ENCODE measurements at places on chromosomes 3 and 15.

GRCh38 chr3:128307781-128308469 lies 154.6 kb downstream of the EEFSEC start:
- no peak for DNase-seq

DNA sequence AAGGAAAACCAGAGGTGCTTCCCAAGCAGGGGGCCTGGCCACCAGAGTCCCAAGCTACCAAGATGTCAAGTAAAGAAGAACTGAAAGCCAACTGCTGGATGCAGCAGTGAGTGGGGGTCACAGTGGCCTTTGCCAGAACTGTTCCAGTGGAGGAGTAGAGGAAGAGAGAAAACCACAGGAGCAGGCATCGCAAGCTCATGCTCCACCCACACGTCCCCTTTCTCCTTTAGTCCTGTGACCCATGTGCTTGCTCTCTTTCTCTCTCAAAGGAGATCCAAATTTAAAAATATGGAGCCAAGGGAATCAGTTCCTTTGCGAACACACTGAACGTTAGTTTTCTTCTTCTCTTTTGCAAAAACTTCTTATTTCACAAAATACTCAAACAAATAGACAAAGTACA lies 12.4 kb upstream of the ABHD2 start:
- no peak for DNase-seq

DNA sequence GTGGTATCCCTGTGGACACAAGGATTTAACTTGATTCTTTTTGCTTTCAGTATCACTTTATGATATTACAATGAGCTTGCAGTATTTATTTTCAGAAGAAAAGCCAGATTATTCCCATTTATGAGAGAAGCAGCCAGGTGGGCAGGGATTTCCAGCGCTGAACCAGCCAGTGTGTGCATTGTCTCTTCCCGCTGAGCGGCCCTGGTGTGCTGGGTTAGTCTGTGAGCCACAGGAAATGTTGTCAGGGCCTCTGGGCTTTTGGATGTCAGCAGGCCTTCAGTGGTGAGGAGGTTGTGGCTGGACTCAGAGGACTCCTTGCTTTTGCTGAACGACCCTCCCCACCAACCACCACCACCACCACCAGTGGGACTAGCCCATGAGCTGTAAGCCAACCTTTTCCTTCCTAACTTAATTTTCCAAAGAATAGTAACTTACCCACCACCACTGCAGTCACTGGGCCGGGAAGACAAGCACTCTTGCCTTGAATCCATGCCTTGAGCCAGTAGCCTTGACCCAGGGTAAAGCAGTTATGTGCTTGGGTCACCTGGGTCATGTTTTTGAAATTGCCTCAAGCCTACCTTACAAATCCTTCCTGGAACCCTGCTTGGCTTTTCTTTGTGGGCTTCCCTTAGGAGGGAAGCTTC lies 33.1 kb downstream of the FLNB start:
- no peak for DNase-seq

DNA sequence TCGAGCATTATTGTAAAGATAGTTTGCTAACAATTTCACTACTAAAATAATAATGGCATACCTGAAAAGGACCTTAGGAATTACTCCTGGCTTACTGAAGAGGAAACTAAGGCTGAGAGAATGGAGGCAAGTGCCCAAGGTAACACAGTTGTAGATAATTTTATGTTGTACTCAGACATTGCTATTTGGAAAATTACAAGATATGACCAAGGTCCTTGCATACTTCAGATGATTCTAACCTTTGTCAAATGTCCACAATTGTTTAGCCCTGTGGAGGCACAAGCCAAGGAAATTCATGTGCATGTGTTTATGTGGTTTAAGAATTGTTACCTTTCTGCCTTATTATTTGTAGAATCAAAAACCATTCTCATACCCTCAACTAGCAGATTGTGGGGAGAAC lies 105.7 kb downstream of the TUSC7 start:
- DNase-seq, result no peak

DNA sequence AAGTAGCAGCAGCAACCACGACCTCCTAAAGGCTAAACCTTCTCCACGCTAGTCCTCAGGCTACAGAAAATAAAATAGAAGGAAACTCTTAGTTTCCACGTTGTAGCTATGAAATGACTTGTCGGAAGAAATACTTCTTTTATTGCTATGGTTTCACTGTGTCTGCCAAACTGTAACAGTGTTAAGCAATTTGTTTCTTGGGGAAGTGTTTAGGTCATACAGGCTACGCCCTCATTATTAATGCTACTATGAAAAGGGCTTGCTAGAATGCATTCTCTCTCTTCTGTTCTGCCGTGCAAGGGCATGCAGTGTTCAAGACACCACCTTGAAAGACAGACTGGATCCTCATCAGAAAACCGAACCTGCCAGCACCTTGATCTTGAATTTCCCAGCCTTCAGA lies 462.7 kb downstream of the PLOD2 start:
- DNase-seq, result no peak

GRCh38 chr3:101574388-101575112 lies 570 bp downstream of the PCNP start:
- DNase-seq, result no peak

- no peak for DNase-seq
These were observed 545.0 kb downstream of the PYDC2 start for GRCh38 chr3:192005989-192006388.

- no peak for DNase-seq
These were observed 186.2 kb downstream of the GOLGA6L6 start for GRCh38 chr15:20355256-20355868.

- no peak for DNase-seq
These were observed 303.8 kb upstream of the NECTIN3 start for GRCh38 chr3:110767838-110768237.

GRCh38 chr3:184180165-184180564 lies 5.5 kb downstream of the AP2M1 start:
- DNase-seq, result no peak

DNA sequence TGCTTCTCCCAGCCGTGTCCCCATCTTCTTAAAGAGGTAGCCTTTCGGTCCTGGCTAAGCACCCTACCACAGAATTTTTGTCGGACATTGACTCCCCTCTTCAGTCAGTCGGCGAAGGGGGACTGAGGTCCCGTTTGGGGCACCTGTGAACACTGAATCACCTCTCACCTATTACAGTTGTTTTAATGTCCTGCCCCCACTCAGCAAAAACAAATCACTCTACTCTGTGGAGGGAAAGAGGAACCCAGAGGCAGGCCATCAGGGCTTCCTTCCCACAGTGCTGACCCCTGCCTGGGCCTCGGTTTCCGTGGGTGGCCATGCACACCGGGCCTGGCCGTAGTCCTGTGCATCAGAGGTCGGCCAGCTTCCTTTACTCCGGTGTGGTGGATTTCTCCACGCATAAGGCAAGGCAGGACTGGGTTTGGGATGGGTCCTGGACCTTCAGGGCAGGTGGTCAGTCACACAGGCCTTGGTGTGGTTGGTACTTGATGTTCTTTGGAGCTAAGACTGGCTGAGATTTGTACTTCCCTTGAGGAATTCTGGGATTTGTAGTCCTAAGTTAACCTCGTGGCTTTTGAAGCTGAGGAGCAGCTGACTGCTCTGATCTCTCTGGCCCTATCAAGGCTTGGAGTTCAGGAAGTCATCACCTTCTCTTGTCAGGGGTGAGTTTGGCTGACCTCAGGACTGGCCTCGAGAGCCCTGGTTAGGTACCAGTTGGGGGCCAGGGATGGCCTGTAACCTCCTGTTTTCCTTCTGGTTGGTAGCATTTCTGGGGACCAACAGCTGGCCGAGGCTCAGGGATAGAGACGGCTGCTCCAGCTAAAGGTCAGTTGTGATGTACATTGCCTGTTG lies 627 bp upstream of the FAM131A start:
- no peak for DNase-seq

DNA sequence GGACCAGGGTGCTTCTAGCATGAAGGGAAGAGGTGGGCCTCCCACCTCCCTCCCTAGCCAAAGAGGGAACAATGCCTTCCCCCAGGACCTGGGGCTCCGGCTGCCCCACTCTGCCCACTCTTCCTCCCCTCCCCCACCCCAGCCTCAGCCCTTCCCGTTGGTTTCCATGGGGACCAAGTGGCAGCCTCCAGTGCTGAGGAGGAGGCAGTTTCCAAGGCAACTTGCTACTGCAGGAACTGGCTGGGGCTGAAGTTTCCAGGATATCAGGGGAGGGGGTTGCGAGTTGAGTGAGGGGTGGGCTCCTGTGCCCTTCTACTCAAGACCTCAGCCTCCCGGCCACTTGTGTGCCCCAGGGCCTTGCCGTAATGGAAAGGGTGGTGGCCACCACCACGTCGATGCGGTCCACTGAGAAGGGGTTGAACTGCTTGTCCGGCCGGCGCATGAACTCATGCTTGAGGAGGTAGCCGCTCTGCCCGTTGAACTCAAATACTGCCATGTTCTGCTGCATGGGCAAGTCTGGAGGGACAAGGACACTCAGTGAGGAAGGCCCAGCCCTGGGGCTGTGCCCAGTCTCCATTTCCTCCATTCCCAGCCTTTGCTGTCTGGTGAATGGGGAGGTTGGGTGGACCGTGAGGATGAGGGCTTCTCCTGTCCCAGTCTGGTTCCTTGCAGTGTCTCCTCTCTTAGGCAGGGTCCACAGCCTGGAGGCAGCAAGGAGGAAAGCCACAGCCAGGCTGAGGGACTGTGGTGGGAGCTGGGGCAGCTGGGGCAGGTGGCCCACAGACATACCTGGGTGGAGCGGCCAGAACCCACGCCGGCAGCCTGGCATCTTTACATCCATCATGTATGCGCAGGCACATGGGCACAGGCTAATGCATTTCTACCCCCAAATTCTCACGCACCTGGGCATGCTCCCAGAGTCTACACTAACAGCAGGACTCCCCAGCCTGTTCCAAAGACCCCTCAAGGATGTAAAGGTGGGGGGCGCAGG lies 11.3 kb upstream of the ANKRD63 start:
- DNase-seq, result no peak

- DNase-seq, result no peak
These were observed 440.7 kb downstream of the MAGI1 start for GRCh38 chr3:65597952-65598413.

GRCh38 chr3:75325716-75326115 lies 338.4 kb upstream of the FRG2C start:
- no peak for DNase-seq

DNA sequence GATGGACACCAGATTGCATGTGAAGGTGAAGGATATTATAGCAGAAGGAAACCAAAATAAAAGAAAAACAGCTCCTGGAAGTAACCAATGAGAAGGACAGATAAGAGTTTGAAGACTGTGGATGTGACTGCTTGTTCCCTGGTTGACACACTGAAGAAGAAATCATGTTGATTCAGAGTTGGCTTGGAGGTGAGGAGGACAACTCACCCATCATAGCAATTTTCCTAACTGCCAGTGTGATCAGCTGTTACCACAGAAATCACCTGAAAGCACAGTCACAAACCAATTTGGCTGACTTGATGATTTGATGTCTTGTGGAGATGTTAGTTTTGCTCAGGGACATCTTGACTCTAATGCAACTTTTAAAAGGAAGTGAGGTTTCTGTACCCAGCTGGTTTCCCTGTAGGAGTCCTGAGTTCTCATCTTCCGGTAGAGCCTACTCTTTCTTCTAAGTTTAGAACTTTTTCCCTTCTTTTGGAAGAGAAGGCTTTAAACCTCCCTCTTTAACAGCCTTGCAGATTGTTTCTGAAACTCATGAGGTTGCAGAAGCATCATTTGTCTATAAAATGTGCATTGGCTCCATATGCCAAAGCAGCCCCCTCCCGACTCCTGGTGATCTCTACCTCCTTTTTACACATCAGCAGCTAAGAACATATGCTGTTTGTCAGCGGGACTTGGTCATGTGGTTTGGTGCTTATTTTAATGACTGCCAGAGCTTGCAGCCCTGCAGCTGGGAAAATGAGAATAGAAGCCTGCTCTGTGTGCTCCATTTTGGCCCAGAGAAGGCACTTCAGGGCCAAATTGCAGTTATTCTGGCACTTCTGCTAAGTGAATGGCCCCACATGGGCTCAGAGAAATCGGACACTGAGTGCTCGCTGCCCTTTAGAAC lies 10.3 kb downstream of the ATG7 start:
- no peak for DNase-seq

GRCh38 chr3:134619884-134620445 lies 30.9 kb downstream of the KY start:
- no peak for DNase-seq

- no peak for DNase-seq
These were observed 41.9 kb downstream of the NDUFB4 start for GRCh38 chr3:120637851-120638559.

DNA sequence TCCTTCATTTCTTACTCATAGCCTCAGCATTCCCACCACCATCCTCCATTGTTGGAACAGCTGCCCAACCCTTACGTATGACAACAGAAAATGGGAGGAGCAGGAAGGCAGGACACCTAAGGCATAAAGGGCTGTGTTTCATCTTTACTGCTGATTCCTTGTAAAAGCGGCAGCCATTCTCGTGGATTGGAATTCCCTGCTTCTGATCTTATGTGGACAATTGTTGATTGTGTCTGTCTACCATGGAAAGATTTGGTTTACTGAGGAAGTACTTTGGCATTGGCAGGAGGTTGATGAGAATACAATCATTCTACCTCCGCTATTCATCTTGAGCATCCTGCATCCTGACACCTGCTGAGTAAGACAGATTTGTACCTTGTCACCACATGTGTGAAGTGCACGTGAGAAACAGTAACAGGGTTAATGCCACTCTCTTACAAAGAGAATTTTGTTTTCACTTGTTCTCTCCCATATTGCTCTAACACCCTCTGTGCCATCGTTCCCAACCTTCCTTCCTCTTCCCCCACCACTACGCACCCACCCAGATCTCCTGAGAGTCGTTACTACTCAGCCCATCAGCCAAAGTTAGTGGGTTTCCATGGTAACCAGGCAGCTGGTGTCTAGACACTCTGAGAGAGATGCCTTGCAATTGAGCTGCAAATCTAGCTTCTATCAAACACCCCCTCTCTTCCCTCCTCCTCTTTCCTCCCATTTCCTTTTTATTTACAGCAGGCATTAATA lies 75.7 kb downstream of the GAP43 start:
- DNase-seq, result no peak

- DNase-seq, result no peak
These were observed 96.2 kb downstream of the CLSTN2 start for GRCh38 chr3:140031170-140031569.

DNA sequence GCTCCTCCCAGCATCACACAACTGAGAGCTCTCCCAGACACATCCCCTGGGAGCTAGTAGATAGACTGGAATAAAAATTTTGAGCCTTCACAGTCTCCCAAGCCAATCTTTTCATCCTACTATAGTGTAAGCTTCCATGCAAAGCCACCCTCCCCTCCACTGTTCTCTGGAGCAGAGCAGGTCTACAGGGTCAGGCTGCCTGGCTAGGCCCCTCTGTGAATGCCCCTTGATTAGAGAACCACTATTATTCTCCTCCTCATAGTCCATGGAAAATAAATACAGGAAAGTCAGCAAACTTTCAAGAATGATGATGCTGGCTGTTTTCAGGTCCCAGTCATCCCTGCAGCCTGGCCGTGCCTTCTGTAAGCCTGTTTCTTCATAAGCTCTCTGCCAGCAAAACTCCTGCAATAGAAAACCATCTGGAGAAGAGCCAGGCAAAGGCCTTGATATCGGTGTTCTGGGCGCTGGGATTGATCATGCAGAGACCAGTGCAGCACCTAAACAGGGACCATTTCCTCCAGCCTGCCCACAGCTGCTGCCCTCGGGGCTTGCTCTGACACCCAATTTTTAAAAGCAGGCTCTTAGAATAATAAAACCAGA lies 51.7 kb downstream of the CRYGS start:
- no peak for DNase-seq

- DNase-seq, result no peak
These were observed 168.5 kb downstream of the FAM43A start for GRCh38 chr3:194854206-194854605.

GRCh38 chr3:9536212-9536611 lies 17.4 kb downstream of the LHFPL4 start:
- DNase-seq, result no peak

Data from fibroblast of skin of left biceps (primary cell).